ENCODE measurements at places on chromosomes 7 and 10.

DNA sequence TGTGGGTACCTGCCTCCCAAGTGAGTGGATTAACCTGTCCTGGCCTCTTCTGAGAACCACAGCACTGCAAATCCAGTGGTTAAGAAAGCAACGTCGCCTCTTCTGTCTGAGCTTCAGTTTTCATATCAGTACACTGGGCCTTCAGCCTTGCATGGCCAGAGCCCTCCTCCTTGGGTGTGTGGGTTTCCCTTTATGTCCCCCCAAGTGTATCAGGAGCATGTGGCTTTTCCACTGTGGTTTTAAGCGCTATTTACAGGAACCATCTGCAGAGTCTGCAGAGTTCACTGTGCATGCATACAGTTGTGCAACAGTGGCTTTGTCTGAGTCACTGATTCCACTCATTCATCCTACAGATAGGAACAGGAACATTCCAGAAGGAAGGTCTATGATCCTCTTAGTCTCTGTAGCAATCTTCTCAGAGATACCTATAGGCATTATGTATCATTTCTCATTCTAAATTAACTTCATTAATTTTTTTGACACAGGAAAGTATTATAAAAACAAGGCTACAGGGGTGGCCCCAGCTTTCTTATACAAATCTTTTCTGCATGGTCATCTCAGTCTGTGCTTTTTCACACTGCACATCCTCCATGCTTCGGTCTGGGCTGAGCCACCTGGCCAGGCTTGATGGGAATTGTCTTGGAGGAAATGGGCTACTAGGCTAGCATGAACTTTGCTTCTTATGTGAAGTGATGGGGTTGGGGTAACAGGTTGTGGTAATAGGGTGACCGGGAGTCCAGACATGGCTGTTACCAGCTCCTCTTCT, 17.1 kb downstream of the MBL2 start:
- no peak for DNase-seq

- DNase-seq, result no peak
These were observed 775.1 kb downstream of the GATA3 start for GRCh38 chr10:8829592-8829991.

GRCh38 chr10:96309628-96310320, 5.5 kb downstream of the DNTT start:
- DNase-seq, result no peak

- no peak for DNase-seq
These were observed 310.6 kb upstream of the PLXDC2 start for GRCh38 chr10:19505320-19506312.

- no peak for DNase-seq
These were observed 77.9 kb downstream of the PARD3 start for GRCh38 chr10:34736976-34737771.

DNA sequence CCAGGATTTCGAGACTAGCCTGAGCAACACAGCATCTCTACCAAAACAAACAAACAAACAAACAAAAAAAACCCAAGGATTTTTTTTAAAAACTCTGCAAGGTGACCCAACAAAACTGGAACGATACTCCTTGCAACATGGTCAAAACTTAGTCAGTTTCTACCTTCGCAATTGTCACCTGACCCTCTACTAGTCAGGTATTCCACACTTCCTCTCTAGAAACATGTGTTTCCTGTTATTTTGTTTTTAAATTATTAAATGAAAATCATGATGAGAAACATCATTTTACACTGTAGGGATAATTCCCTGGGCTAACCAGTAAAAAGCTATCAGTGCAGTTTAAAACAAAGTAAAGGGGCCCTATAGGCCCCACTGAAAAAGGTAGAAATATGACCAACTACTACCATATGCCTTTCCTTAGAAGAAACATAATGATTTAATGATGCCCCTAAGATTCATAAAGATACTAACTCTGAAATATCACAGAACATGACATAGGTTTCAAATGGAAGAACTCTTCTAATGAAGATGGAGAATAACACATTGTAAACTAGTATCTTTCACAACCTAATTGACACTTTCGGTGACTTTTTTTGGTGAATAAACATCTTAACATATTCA, 8.7 kb downstream of the BRAF start:
- no peak for DNase-seq

GRCh38 chr10:84825330-84825729, 496.9 kb downstream of the CCSER2 start:
- DNase-seq, result no peak

DNA sequence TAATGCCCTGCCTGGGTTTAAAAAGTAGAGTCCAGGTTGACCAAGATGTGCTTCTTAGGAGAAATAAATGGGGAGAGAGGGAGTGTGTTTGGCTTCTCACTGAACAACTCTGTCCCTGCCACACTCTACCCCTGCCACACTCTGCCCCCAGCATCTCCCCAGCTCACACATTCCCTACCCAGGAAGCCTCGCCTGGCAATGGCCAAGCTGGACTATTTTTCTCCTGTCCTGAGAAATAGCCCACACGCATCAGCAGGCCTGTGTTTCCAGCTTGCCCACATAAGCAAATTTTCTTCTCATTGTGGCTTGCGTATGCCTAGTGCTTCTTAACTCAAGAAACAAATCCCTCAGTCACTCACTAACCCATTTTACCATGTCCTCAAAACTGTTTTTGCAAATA, 1.8 kb downstream of the LRRC18 start:
- DNase-seq, result no peak

GRCh38 chr7:22338411-22338810, 18.5 kb downstream of the RAPGEF5 start:
- no peak for DNase-seq

GRCh38 chr7:7970531-7971307, 2.1 kb downstream of the GLCCI1 start:
- no peak for DNase-seq

- no peak for DNase-seq
These were observed 104.7 kb upstream of the PCDH15 start for GRCh38 chr10:54905578-54906192.

DNA sequence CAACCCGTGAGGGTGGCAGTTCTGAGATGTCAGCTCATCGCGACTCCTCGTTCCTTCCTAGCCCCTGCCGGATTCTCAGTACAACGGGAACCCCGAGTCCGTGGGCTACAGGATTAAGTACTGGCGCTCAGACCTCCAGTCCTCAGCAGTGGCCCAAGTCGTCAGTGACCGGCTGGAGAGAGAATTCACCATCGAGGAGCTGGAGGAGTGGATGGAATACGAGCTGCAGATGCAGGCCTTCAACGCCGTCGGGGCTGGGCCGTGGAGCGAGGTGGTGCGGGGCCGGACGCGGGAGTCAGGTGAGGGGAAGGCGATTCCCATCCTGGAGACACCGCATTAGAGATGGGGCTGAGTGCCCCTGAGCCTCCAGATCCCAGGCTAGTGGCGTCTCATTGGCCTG, 568.1 kb upstream of the FOXK1 start:
- no peak for DNase-seq

GRCh38 chr10:97515271-97515978, 16.7 kb downstream of the UBTD1 start:
- DNase-seq, result no peak

GRCh38 chr7:157975401-157976372, 611.9 kb downstream of the PTPRN2 start:
- DNase-seq, result no peak

DNA sequence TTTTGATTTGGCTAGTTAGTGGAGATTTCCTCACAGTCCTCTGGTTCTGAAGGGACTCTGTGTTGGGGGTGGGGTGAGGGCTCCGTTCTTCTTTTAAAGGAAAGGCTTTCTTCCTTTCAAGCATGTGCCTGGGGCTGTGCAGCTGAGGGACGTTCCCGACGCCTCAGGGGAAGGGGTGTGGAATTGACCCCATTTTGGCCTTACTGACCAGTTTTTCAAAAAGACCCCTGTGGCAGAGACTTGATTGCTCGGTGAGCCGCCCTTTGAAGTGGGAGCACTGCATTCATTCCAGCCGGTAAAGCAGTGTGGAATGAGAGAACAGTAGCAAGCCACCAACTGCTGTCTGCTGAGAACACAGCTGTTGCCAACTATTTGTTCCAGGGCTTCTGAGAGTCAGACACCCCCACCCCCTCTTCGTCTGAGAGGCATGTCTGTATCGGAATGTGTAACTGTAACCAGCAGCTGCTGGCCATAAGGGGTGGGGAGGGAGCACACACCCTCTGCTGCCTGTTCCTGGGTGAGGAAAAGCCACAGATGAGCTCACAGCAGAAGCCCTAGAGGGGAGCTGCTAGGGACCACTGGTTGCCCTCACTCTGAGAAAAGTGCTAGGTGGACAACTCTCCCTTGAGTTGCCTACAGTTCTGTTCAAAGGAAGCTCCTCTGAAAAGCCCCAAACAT, 33.2 kb downstream of the WBP1L start:
- DNase-seq, result no peak

DNA sequence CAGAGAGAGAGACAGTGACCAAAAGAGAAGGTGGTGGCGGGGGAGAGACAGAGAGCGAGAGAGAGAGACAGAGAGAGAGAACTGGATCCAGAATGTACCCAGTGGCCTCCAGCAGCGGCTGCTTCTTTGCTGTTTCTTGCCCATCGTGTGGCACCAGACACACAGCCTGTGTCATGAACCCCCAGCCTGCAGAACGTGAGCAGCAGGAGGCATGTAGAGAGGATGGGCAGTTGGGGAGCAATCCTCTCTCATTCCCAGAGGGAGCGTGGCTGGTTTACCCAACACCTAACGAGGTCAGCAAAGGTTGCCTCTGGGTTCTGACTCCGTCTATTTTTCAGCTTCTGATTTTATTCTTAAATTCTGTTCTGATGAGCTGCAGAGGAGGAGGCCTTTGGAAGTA, 168.1 kb downstream of the ADARB2 start:
- no peak for DNase-seq

DNA sequence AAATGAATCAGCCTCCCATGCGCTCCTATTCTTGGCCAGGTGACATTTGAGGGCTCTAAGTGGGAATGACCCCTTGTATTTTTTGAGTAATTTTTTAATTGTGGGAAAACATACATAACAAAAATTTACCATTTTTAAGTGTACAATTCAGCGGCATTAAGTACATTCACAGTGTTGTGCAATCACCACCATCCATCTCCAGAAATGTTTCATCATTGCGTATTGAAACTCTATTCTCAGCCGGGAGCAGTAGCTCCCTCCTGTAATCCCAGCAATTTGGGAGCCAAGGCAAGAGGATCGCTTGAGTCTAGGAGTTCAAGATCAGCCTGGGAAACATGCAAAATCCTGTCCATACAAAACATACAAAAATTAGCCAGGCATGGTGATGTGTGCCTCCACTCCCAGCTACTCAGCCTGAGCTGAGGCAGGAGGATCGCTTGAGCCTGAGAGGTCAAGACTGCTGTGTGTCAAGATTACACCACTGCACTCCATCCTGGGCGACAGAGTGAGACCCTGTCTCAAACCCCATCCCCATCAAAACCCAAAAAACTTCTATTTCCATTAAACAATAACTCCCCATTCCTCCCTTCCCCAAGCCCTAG, 2.5 kb downstream of the ANTXRL start:
- DNase-seq, result no peak

GRCh38 chr7:148253629-148254028, 336.9 kb upstream of the C7orf33 start:
- no peak for DNase-seq

GRCh38 chr10:92202536-92202935, 88.3 kb downstream of the CPEB3 start:
- DNase-seq, result no peak

DNA sequence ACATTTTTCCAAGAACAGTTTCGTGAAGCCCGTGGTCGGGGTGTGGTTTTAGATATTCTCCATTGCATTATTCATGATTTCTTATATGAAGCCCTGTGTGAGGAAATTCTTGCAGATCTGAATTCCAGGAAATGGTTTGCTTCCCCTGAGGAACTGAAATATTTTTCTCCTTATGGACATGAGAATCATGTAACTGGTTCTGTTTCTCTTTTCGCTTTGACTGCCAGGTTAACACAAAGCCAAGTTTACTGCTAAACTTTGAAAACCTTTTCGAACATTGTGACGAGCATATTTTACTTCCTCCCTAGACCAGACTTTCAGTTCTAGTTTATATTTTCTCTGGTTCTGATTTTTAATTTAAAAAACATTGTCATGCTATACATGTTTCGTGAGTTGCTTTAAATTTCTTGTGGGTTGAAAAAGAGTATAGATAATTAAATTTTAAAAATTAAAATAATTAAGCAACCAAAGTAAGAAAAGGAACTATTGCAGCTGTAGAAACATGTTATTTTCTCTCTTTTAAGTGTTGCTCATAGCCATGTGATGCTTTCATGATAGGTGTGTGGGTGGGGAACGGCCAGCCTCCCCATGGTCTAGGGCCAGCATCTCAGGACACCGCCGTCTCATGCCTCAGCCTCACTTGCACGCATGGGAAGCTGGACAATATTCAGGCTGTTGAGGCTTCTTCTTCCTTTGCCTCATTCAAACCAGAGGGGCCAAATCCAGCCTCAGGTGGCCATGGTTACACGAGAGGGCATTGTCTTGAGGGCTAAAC, 97.1 kb downstream of the CREB5 start:
- DNase-seq, result no peak
